Stimulated activated naive CD4-positive, alpha-beta T cell treated with Interleukin-2 at 50 U/mL for 16 hours (primary cell): ENCODE measurements at places on chromosomes 12 and 14.

- no peak for DNase-seq
Measured at GRCh38 chr14:34470319-34470718, 8.3 kb upstream of the SPTSSA start.

GRCh38 chr12:40106202-40106533, 287 bp upstream of the SLC2A13 start:
- DNase-seq: no peak

DNA sequence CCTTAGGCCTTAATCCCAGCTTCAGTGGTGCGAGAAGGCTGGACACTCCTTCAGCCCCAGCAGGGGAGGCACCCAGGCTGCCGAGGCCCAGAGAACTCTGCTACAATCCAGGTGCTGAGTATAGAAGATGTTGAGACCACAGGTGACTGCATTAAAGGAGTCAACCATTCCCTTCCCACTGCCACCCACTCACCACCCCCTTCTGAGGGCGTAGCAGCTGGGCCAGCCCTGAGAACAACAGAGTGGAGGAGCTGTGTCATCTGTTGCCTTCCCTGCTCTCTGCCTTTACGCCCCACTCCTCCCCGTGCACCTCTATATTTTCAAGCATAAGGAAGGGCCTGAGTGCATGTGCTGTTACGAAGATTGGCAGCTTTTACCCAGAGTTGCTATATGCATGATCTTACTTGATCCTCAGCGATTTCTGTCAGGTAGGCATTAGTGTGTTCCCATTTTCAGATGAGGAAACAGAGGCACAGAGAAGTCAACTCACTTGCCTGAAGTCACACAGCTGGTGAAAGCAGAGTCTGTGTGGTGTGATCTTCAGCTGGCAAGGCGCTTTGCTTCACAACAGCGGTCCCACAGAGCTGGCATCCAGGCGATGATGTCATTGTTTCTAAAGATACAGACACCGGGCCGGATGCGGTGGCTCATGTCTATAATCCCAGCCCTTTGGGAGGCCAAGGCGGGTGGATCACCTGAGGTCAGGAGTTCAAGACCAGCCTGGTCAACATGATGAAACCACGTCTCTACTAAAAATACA, 46.7 kb downstream of the RIN3 start:
- DNase-seq: no peak

DNA sequence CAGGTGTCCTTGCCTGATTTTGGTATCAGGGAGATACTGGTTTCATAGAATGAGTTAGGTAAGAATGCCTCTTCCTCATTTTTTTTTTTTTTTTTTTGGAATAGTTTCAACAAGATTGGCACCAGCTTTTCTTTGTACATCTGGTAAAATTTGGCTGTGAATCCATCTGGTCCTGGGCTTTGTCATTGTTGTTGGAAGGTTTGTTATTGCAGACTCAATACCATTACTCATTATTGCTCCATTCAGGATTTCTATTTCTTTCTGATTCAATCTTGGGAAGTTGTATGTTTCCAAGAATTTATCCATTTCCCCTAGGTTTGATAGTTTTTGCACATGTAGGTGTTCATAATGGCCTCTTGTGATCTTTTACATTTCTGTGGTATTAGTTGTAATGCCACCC, 126.0 kb upstream of the KITLG start:
- no peak for DNase-seq

- DNase-seq: no peak
Measured at GRCh38 chr12:19482036-19482435, 42.7 kb downstream of the AEBP2 start.

- no peak for DNase-seq
Measured at GRCh38 chr14:106803379-106803778, 1277.0 kb downstream of the TMEM121 start.

DNA sequence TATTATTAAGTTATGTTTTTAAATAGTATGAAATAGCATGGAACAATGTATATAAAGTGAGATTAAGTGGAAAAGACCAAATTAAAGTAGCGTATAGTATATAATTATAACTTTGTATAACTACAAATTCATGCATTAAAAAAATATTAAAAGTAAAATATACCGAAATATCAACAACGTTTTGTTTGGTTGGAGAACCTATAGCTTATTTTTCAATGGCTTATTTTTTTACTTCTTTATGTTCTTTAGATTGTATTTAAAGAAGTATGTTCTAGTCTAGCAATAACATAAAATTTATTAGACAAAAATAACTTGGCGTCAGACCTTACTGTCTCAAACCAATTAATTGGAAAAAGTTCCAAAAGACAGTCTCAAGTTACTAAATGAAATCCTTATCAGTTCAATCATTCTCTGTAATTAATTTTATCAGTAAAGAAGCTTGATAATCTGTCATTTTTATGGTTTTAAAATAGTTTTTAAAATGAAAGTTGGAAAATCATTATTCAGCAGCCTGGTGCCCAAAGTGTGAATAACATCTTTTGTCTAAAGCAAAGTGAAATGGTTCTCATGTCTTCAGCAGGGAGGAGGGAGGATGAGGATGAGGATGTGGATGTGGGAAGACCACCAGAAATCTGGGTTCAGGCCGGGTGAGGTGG, 46.7 kb downstream of the IRAK3 start:
- DNase-seq: no peak

- no peak for DNase-seq
Measured at GRCh38 chr14:57205938-57206337, 62.8 kb downstream of the EXOC5 start.

DNA sequence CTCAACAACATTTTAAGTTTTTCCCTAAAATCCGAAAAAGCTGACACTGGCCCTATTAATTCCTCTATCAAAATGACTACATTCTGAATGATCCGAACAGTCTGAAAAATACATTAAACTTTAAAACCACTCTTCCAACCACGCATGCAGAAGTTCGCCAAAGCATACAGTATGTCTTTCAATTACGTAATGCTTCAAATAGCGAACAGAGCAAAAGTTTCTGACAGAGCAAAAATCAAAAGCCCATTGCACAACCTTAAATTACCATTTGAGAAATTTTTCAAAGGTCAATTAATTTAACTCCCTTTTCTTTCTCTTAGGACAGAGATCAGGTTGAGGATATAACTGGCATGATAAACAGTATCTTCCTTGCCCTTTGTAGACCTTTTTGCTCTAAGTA, 33.2 kb downstream of the LRIG3 start:
- no peak for DNase-seq

GRCh38 chr14:104150136-104151025, 12.0 kb downstream of the KIF26A start:
- DNase-seq: no peak

- no peak for DNase-seq
Measured at GRCh38 chr14:86527312-86527711, 997.4 kb downstream of the FLRT2 start.

DNA sequence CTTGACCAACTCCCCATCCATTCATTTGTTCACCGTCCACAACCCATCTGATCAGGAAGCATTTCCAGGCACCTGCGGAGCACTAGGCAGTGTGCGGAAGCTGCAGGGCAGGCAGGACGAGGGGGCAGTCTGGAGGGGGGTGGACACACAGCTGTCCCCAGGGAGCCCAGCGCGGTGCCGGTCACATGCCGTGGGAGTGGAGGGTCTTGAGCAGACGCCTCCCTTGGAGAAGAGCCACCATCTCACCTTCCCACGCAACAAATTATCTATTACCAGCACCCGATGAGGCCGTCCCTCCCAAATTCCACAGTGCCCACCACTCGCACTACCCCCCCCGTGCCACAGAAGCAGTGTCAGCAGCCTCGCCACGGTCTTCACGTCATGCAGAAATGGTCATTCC, 10.8 kb downstream of the DLK1 start:
- DNase-seq: no peak

DNA sequence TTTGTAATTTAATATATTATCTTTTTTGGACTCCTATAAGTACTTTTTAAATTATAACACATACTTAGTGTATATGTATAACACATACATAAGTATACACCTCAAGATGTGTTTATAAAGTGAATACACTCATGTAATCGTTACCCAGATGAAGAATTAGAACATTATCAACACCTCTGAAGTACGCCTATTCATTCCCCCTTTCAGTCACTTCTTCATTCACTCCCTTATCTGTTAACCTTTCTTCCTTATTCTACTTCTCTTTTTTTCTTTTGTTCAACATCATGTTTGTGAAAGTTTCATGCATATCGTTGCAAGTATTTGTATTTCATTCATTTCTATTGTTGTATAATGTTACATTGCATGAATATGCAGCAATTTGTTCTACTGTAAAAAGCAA, 98.5 kb downstream of the ARID2 start:
- DNase-seq: no peak

DNA sequence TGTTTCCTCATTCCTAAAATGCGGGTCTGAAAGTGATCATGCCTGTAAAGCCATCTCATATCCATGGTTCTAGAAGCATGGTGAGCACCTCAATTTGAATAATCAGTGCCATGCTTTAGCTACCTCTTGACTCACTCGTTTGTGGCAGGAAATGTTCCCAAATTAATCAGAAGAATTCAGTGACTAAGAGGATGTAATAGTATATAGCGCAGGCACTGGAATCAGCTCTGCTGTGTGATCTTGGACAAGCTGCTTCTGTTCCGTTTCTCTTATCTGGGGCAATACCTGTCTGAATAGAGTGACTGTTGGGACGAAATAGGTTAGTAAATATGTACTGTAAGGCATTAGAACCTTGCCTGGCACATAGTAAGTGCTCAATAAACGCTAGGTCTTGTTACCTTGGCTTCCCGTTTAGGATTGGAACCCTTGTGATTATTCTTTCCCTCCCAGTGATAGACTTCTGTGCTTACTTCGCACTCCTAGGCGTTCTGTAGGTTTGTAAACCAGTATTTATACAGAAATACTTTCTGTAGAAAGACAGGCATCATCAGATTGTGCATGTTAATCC, 820 bp upstream of the SMAGP start:
- no peak for DNase-seq

- no peak for DNase-seq
Measured at GRCh38 chr12:89742337-89743022, 33.8 kb upstream of the ATP2B1 start.

GRCh38 chr14:78595797-78596196, 425.6 kb downstream of the NRXN3 start:
- no peak for DNase-seq

DNA sequence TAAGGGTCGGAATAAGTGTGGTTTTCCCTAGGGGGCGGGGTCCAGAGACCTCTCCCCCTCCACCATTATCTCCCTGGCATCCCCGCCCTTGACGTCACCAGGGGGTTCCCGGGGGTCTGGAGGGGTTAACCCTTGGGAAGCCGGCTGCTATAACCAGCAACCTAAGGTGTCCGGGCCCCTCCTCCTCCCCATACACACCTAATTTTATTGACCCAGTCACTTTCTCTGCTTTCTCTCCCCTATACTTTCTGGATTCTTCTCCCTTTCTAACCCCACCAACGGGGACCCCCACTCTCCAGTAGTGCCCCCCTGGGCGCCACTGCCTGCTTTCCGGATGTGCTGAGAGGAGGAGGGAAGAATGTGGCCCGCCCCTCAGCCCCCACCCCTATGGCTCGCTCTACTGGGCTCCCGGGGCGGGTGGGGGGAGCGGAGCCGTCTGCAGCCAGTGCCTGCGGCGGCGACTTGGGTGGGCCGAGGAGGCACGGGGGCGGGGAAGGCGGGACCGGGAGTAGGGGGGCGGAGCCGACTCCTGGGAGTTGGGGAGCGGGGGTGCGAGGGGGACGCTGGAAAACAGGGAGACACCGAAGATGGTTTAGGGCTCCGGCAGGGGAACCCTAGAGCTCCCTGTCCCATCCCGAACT, 1.8 kb downstream of the GLI1 start:
- peak; percentile 14 for DNase-seq

- no peak for DNase-seq
Measured at GRCh38 chr12:70754330-70754741, 117.1 kb upstream of the PTPRB start.

GRCh38 chr12:25958428-25959070, at the start of gene RASSF8:
Gene RASSF8, plus strand, starts transcription at chr12:25958682. Its CDS starts 96,662 bp downstream, at chr12:26055344.
- DNase-seq: no peak

DNA sequence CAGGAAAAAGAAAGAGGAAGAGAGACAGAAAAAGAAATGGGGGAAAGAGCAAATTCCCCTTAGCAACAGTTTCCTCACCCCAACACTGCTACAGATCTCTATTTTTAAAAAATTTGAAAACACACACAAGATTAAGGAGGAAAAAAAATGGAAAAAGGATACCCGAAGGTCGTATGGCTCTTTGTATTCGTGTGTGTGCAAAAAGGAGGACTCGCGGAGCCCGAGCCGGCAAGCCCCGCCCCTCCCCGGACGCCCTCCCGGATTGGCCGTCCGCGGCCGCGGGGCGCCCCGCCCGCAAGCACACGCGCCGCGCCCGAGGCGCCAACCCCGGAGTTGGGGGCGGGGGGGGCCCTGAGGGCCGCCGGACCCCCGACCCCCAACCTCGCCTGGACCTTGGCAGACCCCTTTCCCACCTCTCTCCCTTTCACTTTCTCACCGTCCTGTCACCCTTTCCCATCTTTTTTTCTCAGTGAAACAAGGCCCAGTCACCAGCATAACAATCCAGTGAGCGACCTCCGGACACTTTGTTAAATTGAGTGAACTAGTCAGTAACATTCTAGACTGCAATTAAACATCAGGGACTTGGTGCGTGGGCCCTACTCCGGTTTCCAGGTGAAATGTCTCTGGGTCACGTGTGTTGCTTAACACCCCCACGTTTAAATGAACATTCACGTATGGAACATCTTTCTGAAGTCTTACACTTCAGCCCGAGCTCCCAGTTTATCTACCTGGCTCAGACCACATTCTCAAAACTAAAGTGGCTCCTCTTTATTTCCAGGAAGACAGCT, at the start of gene C14orf93:
TSS of gene C14orf93 (minus strand) at position 205 of the 788 bp plus-strand sequence. CDS start 11,120 bp downstream, outside the sequence.
- DNase-seq: peak; percentile 73

DNA sequence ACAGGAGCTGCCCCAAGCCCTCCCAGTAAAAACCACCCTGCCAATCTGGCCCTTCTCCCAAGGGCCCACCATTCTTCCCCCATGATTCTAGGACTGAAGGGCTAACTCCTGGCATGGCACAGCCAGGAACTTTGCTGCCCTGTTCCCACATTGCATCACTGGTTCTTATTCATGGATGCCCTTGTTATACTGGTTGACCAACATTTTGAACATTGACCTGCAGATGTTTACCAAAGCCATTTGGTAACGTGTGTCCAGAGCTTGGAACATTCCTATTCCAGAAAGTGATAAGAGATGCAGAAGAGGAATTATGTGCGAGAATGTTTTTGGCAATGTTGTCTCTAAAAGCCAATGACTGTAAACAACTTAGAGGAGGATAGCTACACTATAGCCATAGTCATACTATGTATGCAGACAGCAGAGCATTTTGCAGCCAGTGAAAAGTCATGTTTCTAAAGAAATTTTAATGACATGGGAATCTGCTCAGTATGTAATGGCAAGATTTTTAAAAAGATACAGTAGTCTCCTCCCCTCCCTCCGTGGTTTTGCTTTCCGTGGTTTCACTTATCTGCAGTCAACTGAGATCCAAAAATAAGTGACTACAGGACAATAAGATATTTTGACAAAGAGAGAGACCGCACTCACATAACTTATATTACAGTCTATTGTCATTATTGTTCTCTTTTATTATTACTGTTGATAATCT, 108.8 kb downstream of the DAAM1 start:
- DNase-seq: no peak

GRCh38 chr14:38187528-38187927, 20.2 kb upstream of the SSTR1 start:
- DNase-seq: no peak

GRCh38 chr14:81436296-81437138, 36.4 kb upstream of the STON2 start:
- DNase-seq: peak; percentile 29
